ENCODE measurements at places on chromosomes 16 and 17. TPM values are rescaled to one million over a fixed set of nuclear protein-coding genes. Genes with fewer than 3 reads are reported as not detected.

DNA sequence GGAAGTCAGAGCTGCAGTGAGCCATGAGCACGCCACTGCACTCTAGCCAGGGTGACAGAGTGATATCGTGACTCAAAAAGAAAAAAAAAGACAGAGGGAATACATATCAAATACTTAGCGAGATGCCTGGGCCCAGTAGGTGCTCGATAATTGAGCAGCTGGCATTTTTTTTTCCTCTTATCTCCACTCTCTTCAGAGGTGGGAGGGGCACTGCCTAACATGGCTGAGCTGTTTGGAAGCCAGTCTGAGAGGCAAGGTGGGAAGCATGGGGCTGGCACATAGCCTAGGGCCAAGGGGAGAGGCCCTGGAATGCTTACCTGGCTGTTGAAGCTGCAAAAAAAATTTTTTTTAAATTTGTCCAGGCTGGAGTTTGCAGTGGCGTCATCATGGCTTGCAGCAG lies 38.4 kb downstream of the HIC1 start:
- H3K36me3 ChIP-seq = no peaks in the 10 kb centered on the region
- no peak overlapping the region for H3K27ac ChIP-seq
- peaks cover 14% of the 10 kb centered on the region for H3K4me1 ChIP-seq
- no peak overlapping the region for H3K4me3 ChIP-seq
- no peak for DNase-seq
- H3K27me3 ChIP-seq = no peaks in the 10 kb centered on the region

GRCh38 chr16:88356124-88356726 lies 26.5 kb upstream of the ZNF469 start:
- no peak overlapping the region for H3K4me3 ChIP-seq
- H3K27me3 ChIP-seq = no peaks in the 10 kb centered on the region
- no peak overlapping the region for H3K27ac ChIP-seq
- H3K36me3 ChIP-seq = no peaks in the 10 kb centered on the region

DNA sequence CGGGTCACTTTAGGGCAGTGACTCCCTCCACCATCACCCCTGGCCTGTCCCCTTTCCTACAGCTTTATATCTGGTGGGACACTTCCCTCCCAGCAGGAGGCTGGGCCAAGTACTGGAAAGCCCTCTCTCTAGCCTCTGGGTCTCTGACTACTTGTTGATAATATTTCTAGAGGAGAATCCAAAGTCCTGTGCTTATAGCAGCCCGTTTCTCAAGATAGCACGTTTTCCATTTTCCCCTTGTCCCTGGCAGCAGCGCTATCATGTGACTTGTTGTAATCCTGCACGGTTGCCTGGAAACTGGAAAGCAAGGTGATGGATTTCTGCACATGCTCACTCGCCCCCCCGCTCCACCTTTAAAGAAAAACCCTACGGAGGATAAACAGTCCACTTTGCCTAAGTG lies 3.3 kb upstream of the AXIN2 start:
- H3K36me3 ChIP-seq = no peaks in the 10 kb centered on the region
- no peaks in the 10 kb centered on the region for H3K4me1 ChIP-seq
- no peak overlapping the region for H3K4me3 ChIP-seq
- DNase-seq = peak; percentile 72

The MFAP4 gene
- total RNA-seq = 149 TPM

The FLII gene
- 307 TPM for total RNA-seq

Data from uterus (tissue), 4 donors.